ENCODE measurements at places on chromosomes 13 and 19.

- DNase-seq = peak; percentile 43
These were observed 484 bp downstream of the IL11 start for GRCh38 chr19:55369653-55370304.

- no peak for DNase-seq
These were observed 23.1 kb upstream of the COG3 start for GRCh38 chr13:45441633-45442032.

DNA sequence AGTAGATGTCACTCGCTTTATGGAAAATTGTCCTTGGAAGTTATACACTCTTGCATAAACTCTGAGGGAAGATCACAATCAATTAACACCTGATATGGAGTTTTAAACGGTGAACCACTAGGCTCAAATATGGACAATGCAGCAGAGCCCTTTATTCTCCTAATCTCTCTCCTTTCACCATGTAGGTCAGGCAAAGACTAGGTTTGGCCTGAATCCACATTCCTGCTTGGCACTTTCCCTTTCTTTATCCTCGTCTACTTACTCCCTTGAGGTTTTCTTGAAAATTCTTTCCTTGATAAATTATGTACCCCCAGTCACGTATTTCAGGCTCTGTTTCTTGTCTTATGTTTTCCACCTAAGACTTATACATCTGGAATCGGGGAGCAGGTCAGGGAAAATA is 751.7 kb downstream of the DACH1 start:
- no peak for DNase-seq

DNA sequence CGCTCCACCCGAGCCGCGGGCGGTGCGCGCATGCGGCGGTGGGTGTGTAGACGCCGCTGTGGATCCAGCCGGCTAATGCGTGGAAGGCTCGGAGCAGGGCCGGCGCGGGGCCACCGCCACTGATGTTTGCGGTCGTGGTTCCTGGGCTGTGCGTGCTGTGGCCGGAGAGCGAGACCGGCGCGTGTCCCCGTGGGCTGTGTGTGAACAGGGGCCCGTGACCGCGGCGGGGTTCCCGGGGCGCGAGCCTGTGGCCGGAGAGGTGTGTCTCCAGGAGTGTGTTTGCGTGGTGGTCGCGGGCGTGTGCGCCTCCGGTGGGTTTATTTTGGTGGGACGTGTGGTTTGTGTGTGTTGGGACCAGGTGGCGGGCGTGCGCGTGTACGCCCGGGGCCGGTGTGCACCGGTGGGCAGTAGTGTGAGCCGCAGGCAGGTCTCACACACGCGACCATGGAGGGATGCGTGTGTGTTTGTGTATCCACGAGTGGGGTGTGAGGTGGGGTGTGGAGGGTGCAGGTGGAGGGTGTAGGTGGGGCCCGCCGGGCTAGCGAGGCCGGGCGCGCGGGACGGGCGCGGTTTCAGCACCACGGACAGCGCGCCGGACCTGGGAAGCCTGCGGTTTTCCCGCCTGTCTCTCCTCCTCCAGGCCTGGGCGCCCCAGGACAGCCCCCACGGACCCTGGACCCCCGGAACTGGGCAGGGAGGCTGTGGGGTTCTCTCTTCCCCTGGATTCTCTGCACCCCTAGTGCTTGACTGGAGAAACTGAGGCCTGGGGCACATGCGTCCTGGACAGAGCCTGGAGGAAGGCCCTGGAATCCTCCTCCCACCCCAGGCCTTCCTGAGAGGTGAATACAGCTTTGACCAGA is 1.6 kb downstream of the HCN2 start:
- no peak for DNase-seq

- peak; percentile 78 for DNase-seq
These were observed 141.7 kb upstream of the SERP2 start for GRCh38 chr13:44231786-44232516.

- DNase-seq = no peak
These were observed 69.7 kb downstream of the RASA3 start for GRCh38 chr13:114062754-114063153.

DNA sequence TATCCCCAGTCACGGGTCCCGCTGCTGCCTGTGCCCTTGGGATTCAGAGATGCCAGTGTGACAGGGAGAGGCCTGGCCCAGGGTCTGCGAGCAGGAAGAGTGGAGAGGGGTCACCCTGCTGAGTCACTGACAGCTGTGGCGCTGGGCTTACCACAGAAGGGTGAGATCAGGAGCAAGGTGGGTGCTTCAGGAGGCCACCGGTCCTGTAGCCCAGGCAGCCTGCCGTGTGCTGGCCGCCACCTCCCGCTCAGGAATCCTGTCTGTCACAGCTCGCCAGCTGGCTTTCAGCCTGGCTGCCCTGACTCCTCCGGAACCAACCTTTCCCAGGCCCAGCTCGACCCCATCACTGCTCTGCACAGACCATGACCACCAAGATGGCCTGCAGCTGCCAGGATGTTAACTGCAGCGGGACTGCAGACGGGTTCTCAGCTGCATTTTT is 25.3 kb downstream of the NAXD start:
- DNase-seq = no peak

GRCh38 chr19:5564930-5565329 is 2.8 kb downstream of the TINCR start:
- DNase-seq = no peak

Measured in MG63 (cell line).